Left ventricle myocardium inferior (tissue), 1 donor: ENCODE measurements at places on chromosomes 6 and 20.

DNA sequence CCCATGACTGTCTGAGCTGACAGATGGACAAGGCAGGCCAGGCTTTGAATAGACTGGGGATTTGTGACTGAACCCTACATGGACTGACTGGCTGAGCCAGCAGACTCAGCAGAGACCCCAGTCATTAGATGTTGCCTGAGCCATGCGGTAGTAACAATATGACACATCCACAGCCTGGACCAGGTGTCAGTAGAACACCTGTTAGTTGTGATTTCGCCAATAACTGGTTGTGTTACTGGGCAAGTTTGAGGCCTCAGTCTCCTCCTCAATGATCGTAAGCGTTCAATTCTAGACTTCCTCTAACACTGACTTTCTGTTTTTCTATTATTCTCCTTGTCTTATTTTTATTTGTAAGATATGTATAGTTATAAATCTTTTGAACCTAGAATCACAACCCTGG, 311.9 kb upstream of the MAP3K7 start:
- DNase-seq, result no peak
- H3K4me3 ChIP-seq, result no peak overlapping the region

DNA sequence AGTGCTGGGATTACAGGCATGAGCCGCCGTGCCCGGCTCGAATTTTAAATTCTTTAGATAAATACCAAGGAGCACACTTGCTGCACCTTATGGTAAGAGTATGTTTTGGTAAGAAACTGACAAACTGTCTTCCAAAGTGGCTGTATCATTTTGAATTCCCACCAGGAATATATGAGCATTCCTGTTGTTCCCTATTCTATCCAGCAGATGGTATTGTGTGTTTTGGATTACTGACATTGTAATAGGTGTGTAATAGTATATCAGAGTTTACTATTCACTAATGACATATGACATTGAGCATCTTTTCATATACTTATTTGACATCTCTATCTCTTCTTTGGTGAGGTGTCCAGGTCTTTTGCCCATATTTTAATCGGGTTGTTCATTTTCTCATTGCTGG, 40.5 kb downstream of the TGM6 start:
- no peaks in the 10 kb centered on the region for H3K4me1 ChIP-seq
- no peak overlapping the region for H3K27ac ChIP-seq
- DNase-seq, result no peak
- peaks cover 28% of the 10 kb centered on the region for H3K27me3 ChIP-seq
- H3K36me3 ChIP-seq, result no peaks in the 10 kb centered on the region

GRCh38 chr6:167105060-167105459, 17.8 kb upstream of the CCR6 start:
- peaks cover 20% of the 10 kb centered on the region for H3K27me3 ChIP-seq
- H3K4me1 ChIP-seq, result no peaks in the 10 kb centered on the region
- DNase-seq, result no peak
- H3K4me3 ChIP-seq, result no peak overlapping the region

DNA sequence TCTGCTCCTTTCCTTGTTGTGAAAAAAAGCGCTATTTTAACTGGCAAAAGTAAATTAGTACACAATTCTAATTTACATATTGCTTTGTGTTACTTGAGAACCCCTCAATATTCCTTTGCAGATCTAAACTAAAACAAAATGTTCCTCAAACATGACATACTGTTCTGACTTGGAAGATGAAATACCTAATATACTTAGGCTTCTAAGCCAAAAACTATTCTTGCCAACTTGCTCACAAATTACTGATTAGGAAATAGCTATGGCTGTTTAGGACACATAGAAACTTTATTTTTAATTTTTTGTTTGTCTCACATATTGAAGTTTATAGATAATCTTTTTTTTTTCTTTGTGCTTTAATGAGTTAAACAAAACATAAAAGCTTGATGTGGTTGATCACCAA, 542.2 kb downstream of the GRIK2 start:
- H3K36me3 ChIP-seq, result no peaks in the 10 kb centered on the region
- no peaks in the 10 kb centered on the region for H3K4me1 ChIP-seq
- H3K4me3 ChIP-seq, result no peak overlapping the region
- no peak overlapping the region for H3K27ac ChIP-seq
- no peaks in the 10 kb centered on the region for H3K27me3 ChIP-seq

DNA sequence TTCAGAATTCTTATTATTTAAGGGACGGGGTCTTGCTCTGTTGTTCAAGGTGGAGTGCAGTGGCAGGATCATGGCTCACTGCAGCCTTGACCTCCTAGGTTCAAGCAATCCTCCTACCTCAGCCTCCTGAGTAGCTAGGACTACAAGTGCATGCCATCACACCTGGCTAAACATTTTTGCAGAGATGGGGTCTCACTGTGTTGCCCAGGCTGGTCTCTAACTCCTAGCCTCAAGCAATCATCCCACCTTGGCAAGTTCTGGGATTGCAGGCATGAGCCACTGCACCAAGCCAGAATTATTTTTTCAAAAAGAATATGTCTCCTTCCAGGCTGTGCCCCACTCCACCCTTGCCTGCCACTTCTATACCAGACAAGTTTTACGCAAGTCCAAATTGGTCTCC, 190.1 kb upstream of the SUPT3H start:
- no peak for DNase-seq
- H3K27ac ChIP-seq, result no peak overlapping the region
- H3K27me3 ChIP-seq, result no peaks in the 10 kb centered on the region
- H3K4me3 ChIP-seq, result no peak overlapping the region
